Activated T-cell treated with anti-CD3 and anti-CD28 coated beads for 1 hour (primary cell): ENCODE measurements at places on chromosomes 1 and 21.
A peak's percentile ranks its signal among the peaks of the same experiment; 100 is the strongest.

- no peak for DNase-seq
These were observed 1490.8 kb downstream of the BRINP3 start for GRCh38 chr1:188986745-188987417.

GRCh38 chr21:34967509-34968289, 81.4 kb downstream of the RUNX1 start:
- no peak for DNase-seq

DNA sequence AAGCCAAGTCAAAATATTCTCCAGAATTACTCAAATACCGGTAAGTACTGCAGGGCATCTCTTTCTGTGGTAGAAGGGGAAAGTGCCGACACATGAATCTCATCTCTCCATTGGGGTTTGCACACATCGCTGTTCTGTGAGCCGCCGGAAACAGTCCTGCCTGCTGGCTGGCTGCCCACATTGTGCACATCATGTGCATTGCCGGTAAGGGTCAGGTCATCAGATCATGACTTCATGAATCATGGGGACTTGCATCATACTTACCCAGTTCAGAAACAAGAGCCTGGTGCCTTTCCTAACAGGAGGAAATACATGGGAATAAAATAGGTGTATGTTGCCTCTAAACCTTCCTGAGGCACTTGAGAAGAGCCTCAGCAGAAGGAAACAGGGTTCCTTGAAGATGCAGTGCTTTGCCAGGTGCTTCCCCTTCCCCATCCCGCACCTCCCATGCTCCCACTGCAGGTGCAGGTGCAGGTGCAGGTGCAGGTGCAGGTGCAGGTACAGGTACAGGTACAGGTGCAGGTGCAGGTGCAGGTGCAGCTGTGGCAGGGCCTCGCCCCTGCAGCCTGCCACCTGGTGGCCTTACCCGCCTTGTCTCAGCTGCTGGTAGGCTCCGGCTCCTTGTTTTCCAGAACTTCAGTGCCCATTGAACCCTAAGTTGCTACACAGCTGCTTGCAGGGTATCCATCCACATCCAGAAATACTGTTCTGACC, 26.5 kb downstream of the GPR137B start:
- no peak for DNase-seq

DNA sequence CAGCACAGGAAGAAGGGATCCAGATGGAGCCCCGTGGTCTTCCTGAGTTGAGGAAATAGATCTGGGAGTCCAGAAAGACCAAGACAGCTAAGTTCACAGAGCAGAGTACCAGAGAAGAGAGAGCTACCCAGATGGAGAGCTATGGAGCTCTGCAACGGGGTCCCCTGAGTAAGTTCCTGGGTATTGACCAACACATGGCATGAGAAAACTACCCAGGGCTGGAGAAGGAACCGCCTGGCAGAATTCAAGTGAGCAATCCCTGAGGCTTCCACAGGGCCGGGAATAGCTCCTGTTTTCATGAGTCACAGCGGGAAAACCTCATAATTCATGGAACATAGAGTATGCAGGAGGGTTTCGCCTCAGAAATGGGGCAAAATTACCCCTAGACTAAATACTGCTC, 19.7 kb downstream of the STPG1 start:
- DNase-seq: no peak

- DNase-seq: no peak
These were observed 56.1 kb downstream of the KAZN start for GRCh38 chr1:14654554-14654953.

- no peak for DNase-seq
These were observed 11.1 kb upstream of the RAVER2 start for GRCh38 chr1:64733581-64734286.

GRCh38 chr21:18529254-18529653, 125.7 kb upstream of the TMPRSS15 start:
- no peak for DNase-seq

DNA sequence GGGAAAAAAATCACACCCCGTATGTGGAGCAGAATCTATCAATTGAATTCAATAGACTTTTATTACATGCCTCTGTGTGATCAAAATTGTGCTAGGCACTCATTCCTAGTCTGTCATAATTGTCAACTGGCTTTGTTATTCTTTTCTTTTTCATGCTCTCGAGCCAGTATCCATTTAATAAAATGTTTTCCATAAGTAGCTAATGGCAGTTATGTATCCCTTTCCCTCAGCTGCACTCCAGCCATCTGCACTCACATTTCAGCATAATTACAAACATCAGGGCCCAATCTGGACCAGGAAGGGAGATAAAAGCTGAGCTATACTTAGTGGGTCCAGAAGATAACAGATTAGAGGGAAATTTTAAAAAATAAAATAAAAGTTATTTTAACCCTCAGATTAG, 15.9 kb downstream of the RGS5 start:
- no peak for DNase-seq

GRCh38 chr1:116006486-116006964, 30.2 kb downstream of the SLC22A15 start:
- DNase-seq: no peak

DNA sequence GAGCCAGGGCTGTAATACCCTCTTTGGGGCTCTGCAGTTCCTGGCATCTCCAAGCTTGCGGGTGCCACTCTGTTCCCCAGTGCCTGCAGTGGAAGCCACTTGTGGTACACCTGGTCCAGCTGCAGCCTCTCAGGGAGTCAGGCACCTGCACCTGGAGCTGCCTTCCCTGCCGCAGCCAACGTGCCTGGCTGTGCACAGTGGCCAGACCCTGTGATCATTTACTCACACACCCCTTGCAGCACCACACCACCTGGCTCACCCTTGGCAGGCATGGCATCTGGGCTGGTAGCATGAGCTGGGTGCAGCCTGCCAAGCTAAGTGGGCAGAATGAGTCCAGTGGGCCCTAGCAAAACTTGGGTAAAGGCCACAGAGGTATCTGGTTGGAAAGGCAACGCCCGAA, 51.1 kb upstream of the NTPCR start:
- DNase-seq: no peak

DNA sequence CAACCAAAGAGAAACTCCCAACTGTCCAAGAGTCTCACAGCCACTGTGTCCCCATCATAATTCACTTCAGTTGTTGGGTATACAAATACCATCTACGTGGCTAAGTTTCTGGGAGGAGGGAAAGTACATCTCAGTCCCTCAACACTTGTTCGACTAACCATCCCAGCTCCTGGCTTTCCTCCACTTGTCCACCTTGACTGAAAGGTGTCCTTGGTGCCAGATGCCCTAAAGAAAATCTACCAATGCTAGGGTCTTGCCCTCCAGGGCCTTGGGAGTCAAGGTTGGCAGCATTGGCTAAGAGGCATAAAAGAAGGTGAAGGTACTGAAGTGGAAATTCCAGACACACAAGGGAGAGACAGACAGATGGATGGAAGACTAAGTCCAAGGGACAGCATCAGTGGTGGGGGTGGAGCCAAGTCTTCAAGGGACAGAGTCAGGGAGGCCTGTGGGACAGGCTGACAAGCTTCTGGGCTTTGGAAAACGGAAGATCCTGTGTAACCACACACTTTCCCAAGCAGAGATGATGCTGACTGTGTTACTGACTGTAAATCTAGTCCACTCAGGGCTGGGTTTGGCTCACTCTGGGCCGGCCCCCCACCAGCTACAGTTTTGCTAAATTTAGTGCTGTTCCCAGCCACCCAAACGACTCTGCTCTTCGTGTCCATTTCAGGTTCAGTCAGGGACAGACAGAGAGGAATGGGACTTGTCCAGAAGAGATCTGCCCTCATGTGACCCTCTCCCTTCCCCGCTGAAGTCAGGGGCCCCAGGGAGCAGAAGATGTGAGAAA, 60.1 kb downstream of the CD34 start:
- no peak for DNase-seq

DNA sequence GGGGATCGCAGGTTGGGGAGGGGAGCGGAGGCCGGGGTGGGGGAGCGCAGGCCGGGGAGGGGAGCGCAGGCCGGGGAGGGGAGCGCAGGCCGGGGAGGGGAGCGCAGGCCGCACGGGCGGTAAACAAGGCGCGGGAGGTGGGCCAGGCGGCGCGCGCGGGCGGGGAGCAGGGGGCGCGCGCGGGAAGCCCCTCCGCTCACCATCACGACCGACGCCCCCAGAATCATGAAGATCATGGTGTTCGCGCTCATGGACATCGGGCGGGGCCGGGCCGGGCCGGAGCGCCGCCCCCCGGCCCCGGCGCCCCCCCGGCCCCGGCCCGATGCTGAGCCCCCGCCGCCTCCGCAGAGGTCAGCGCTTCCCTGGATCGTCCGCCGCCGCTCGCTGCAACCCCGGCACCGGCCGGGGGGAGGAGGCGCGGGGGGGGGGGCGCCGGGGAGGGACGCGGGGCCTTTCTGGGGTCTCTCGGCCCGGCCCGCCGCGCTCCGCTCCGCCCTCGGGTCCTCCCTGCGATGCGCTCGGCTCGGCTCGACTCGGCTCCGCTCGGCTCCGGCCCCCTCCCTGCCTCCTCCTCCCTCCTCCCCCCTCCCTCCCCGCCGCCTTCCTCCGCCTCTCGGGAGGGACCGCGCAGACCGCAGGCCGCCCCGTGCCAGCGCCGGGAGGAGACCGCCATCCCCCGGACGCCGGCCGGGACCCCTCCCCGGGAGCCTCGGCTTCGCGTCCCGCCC, at the start of gene TMEM240:
Gene TMEM240 (minus strand): TSS at position 535 of the 728 bp plus-strand sequence. CDS start 278 bp downstream, at position 257.
- peak; percentile 40 for DNase-seq

GRCh38 chr1:216670118-216670883, 52.9 kb downstream of the ESRRG start:
- no peak for DNase-seq

GRCh38 chr1:222892137-222892769, 77.4 kb downstream of the DISP1 start:
- DNase-seq: no peak
